RWPE2 (cell line): ENCODE measurements at places on chromosomes 5 and 9.

GRCh38 chr9:122442568-122442967 lies 35.2 kb downstream of the OR1J1 start:
- H3K36me3 ChIP-seq, result no peaks in the 10 kb centered on the region
- no peak overlapping the region for H3K27ac ChIP-seq
- no peak overlapping the region for H3K4me3 ChIP-seq
- no peak for DNase-seq
- peaks cover 2% of the 10 kb centered on the region for H3K4me1 ChIP-seq
- no peaks in the 10 kb centered on the region for H3K27me3 ChIP-seq

GRCh38 chr9:136808075-136808805 lies 492 bp downstream of the RABL6 start:
- peaks cover 14% of the 10 kb centered on the region for H3K4me1 ChIP-seq
- H3K36me3 ChIP-seq, result peaks cover 41% of the 10 kb centered on the region
- no peaks in the 10 kb centered on the region for H3K27me3 ChIP-seq
- peak overlapping the region; percentile 100 for H3K4me3 ChIP-seq
- DNase-seq, result peak; percentile 63
- peak overlapping the region; percentile 67 for H3K27ac ChIP-seq

- no peaks in the 10 kb centered on the region for H3K4me1 ChIP-seq
- no peak overlapping the region for H3K27ac ChIP-seq
- H3K36me3 ChIP-seq, result no peaks in the 10 kb centered on the region
- no peak for DNase-seq
- no peak overlapping the region for H3K4me3 ChIP-seq
These were observed 76.5 kb upstream of the IL7R start for GRCh38 chr5:35780236-35780635.

- no peaks in the 10 kb centered on the region for H3K36me3 ChIP-seq
- H3K27ac ChIP-seq, result no peak overlapping the region
- H3K4me3 ChIP-seq, result no peak overlapping the region
- peaks cover 27% of the 10 kb centered on the region for H3K27me3 ChIP-seq
- DNase-seq, result no peak
These were observed 1185.4 kb upstream of the SEMA6A start for GRCh38 chr5:117759849-117760499.

DNA sequence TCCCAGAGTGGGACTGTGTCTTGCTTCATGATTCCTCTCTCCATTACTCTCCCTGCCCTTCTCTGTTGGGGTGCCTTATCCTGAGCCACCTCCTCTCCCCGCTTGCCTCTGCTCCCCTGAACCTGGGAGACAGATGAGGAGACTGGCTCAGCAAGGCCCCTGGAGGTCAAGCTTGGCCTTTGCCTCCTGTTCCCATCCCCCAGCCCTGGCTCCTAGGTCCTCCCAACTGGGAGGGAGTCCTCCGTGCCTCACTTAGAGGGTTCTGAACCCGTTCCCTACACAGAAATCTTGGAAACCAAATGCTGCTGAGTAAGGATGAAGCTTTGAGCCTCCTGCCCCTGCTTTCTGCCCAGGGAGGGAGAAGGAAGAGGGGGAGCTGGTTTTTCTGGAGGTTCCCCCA lies 9.8 kb upstream of the ENDOG start:
- H3K4me3 ChIP-seq, result no peak overlapping the region
- DNase-seq, result no peak
- H3K27ac ChIP-seq, result no peak overlapping the region

DNA sequence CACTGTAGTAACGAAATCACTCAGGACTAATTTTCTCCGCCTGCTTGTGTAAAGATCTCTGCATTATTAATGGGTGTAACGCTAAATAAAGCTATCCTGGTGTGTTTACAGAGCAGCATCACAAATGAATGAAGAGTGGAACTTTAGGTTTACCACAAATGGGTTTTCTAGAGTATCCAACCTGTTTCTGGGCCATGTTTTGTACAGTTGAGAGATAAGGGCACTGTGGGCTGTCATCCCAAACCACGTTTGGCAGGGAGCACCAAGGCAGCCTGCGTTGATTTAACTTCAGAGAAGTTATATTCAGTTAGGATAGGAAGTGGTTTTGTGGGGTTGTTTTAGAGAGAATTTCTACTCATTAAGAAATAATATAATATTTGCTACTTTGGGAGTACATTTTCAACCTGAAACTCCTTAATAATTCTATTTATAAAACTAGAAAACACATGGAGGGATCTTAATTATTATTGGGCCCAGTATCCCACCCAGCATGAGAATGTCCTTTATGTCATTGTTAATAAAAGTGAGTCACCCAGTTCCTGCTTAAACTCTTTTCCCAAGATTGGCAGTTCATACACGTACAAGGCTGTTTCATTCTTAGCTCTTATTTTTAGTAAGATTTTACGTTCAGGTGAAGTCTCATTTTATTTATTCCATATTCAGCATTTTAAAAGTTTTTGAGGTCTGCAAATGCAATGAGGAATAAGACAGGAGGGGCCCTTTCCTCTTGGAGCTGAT lies 8.0 kb downstream of the KCNN2 start:
- no peak overlapping the region for H3K27ac ChIP-seq
- H3K27me3 ChIP-seq, result peaks cover 18% of the 10 kb centered on the region
- no peak for DNase-seq
- H3K4me1 ChIP-seq, result no peaks in the 10 kb centered on the region
- H3K4me3 ChIP-seq, result no peak overlapping the region
- H3K36me3 ChIP-seq, result no peaks in the 10 kb centered on the region

DNA sequence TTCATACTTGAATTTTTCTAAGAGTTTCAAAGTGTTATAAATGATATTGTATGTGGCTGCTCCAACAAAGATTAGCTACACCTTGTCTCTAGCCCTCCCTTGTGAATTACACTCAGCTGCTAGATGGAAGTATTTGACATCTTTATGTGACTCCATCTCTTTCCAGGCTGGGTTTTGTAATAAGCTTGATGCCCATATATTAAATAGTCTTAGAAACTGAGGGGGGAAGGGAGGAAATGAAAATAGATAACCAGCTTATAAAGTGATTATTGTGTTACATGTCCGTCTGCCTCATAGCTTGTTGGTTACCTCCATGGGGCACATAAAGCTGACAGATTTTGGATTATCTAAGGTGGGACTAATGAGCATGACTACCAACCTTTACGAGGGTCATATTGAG lies 63.4 kb downstream of the CD180 start:
- DNase-seq, result no peak
- H3K27me3 ChIP-seq, result no peaks in the 10 kb centered on the region
- no peaks in the 10 kb centered on the region for H3K4me1 ChIP-seq

- H3K4me3 ChIP-seq, result no peak overlapping the region
- no peaks in the 10 kb centered on the region for H3K36me3 ChIP-seq
- H3K27me3 ChIP-seq, result no peaks in the 10 kb centered on the region
- no peak for DNase-seq
These were observed 260.3 kb upstream of the DAPK1 start for GRCh38 chr9:87237336-87237735.

- no peaks in the 10 kb centered on the region for H3K4me1 ChIP-seq
- H3K4me3 ChIP-seq, result no peak overlapping the region
- no peak for DNase-seq
- no peak overlapping the region for H3K27ac ChIP-seq
These were observed 88.4 kb upstream of the TNFSF8 start for GRCh38 chr9:115018547-115019435.

- no peak for DNase-seq
- no peak overlapping the region for H3K27ac ChIP-seq
- peaks cover 27% of the 10 kb centered on the region for H3K4me1 ChIP-seq
- H3K27me3 ChIP-seq, result no peaks in the 10 kb centered on the region
- no peak overlapping the region for H3K4me3 ChIP-seq
- no peaks in the 10 kb centered on the region for H3K36me3 ChIP-seq
These were observed 1234.8 kb upstream of the C9orf72 start for GRCh38 chr9:28808042-28808441.

- H3K4me3 ChIP-seq, result no peak overlapping the region
- H3K27ac ChIP-seq, result no peak overlapping the region
- DNase-seq, result no peak
- H3K4me1 ChIP-seq, result no peaks in the 10 kb centered on the region
- H3K36me3 ChIP-seq, result no peaks in the 10 kb centered on the region
These were observed 155.7 kb upstream of the GPR151 start for GRCh38 chr5:146671561-146672295.

DNA sequence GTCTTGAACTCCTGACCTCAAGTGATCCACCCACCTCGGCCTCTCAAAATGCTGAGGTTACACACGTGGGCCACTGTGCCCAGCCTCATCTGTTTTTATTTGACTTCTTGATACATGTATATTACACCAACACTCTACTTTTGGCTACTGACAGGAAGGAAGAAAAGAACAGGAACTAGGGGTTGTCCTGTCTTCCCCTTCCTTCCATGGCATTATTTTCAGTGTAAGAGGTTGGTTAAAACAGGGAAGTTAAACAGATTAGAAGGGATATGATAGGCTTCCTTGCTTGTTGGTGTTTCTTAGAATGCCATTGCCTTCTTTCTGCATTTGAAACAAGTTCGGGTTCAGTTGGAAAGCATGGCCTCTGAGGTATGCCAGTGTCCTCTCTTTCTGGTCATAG lies 312.8 kb downstream of the NDUFS4 start:
- DNase-seq, result no peak
- H3K4me3 ChIP-seq, result no peak overlapping the region
- no peaks in the 10 kb centered on the region for H3K36me3 ChIP-seq
- no peaks in the 10 kb centered on the region for H3K4me1 ChIP-seq
- H3K27ac ChIP-seq, result no peak overlapping the region
- H3K27me3 ChIP-seq, result no peaks in the 10 kb centered on the region

- H3K27ac ChIP-seq, result no peak overlapping the region
- H3K27me3 ChIP-seq, result peaks cover 6% of the 10 kb centered on the region
- no peaks in the 10 kb centered on the region for H3K4me1 ChIP-seq
- no peak overlapping the region for H3K4me3 ChIP-seq
- no peak for DNase-seq
These were observed 73.4 kb upstream of the CDH6 start for GRCh38 chr5:31119938-31120641.

DNA sequence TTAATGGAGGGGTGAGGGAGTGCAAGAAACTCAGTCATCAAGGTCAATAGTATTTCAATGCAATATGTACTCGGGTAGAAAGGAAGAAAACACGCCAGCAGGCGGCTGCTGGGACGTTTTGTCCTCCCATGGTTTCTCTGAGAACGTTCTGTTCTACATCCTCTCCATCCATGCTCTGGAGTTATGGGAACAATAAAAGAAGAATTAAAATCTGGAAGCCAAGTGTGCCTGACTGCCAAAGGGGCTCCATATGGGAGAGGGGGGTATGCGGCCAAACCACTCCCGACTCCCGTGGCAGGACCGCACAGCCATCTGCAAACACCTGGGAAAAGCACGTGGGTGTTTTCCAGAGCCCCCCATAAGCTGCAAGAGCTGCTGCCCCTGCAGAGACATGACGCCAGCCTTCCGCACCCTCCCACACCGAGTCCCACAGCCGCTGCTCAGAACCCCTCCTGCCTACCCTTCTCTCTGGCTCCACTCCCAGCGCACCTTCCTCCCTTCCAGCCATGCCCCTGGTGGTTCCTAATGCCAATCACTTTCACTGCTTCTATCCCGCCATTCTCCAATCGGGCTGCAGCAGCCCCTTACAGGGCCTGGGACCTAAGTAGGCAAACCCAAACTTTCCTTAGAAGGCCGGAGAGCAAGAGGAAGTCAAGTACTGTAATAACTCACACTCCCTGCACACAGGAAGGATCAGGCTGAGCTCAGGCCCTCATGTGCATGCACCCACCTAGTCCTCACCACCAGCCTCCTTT lies 241.6 kb downstream of the SYK start:
- no peaks in the 10 kb centered on the region for H3K27me3 ChIP-seq
- DNase-seq, result no peak
- no peaks in the 10 kb centered on the region for H3K36me3 ChIP-seq
- H3K4me3 ChIP-seq, result no peak overlapping the region
- no peak overlapping the region for H3K27ac ChIP-seq

DNA sequence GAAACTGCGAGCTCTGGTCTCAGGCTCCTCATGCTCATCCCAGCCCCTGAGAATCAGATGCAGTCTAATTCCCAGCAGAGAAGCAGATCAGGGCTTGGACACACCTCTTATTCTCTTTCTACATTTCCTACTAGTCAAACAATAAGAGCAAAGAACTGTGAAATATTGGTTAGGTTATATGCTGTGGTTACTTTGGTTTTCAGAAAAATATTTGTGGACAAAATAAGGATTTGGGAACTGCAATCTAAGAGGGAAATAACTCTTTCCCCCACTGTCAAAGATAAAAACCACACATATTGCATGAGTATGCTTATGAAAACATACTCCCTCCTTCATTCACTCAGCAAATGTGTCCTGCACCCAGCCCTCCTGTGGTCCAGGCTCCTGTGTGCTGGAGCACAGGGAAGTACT lies 164.5 kb upstream of the S1PR3 start:
- no peaks in the 10 kb centered on the region for H3K36me3 ChIP-seq
- H3K4me1 ChIP-seq, result no peaks in the 10 kb centered on the region
- no peak for DNase-seq
- no peaks in the 10 kb centered on the region for H3K27me3 ChIP-seq
- H3K27ac ChIP-seq, result no peak overlapping the region

DNA sequence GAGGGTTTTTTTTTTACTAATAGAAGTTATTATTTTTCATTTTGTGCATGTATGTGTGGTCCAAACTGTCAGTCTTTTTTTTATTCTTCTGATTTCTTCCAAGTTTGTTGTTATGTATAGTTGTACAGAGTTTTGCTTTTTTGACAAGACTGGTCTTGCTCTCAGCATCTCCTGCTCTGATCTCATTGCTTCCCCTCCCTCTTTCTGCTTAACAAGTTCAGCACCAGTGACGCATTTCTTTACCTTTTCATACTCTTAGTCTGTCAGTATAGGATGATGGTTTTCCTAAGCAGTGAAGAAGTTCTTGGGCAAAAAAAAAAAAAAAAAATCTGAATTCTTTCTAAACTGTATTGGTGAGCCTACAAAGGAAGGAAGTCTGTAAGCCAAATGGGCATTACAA lies 135.1 kb downstream of the CD180 start:
- H3K27me3 ChIP-seq, result no peaks in the 10 kb centered on the region
- no peak overlapping the region for H3K4me3 ChIP-seq
- DNase-seq, result no peak
- H3K36me3 ChIP-seq, result peaks cover 3% of the 10 kb centered on the region; the same call in 1 of the 2 replicates
- H3K4me1 ChIP-seq, result peaks cover 42% of the 10 kb centered on the region

- no peaks in the 10 kb centered on the region for H3K27me3 ChIP-seq
- no peak for DNase-seq
- peak overlapping the region; percentile 60 for H3K27ac ChIP-seq
- peaks cover 39% of the 10 kb centered on the region for H3K4me1 ChIP-seq
- peak overlapping the region; percentile 6 for H3K4me3 ChIP-seq
- peaks cover 7% of the 10 kb centered on the region for H3K36me3 ChIP-seq
These were observed 81.3 kb downstream of the STK10 start for GRCh38 chr5:172106511-172107356.

- H3K27ac ChIP-seq, result no peak overlapping the region
- no peak for DNase-seq
- peaks cover 34% of the 10 kb centered on the region for H3K36me3 ChIP-seq
- peaks cover 5% of the 10 kb centered on the region for H3K4me1 ChIP-seq
These were observed 41.8 kb downstream of the APC start for GRCh38 chr5:112779531-112779930.

- H3K27ac ChIP-seq, result no peak overlapping the region
- no peaks in the 10 kb centered on the region for H3K36me3 ChIP-seq
- H3K4me3 ChIP-seq, result no peak overlapping the region
- no peaks in the 10 kb centered on the region for H3K27me3 ChIP-seq
- peak; percentile 77 for DNase-seq
These were observed 4.2 kb downstream of the B4GALT7 start for GRCh38 chr5:177604116-177604521.
